ENCODE measurements at places on chromosomes 13 and 19. TPM values are rescaled to one million over a fixed set of nuclear protein-coding genes. Genes with fewer than 3 reads are reported as not detected.

DNA sequence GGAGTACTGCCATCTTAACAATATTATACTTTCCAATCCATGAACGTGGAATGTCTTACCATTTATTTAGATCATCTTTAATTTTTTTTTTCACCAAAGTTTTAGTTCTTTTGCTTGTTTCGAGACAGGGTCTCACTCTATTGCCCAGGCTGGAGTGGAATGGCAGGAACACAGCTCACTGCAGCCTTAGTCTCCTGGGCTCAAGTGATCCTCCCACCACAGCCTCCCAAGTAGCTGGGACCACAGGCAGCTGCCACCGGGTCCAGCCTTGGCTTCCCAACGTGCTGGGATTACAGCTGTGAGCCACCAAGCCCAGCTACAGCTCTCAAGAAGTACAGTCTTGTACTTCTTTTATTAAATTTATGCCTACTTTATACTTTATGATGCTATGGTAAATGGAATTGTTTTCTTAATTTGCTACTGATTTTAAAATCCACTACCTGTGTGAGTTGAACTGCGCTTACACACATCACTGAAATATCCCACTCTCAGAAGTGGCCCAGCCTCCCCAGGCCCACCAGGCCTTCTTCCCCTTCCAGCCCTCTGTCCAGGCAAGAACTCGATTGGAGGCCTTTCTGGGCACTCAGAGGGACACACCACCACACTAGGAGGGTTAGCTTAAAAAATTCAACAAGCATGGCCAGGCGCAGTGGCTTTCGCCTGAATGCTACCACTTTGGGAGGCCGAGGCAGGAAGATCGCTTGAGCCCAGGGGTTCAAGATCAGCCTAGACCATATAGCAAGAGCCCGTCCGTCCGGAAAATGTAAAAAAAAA lies 1.0 kb upstream of the PGLS start:
- H3K36me3 ChIP-seq = peaks cover 2% of the 10 kb centered on the region
- H3K27me3 ChIP-seq = no peaks in the 10 kb centered on the region
- peak overlapping the region; percentile 69 for H3K27ac ChIP-seq
- peaks cover 13% of the 10 kb centered on the region for H3K4me1 ChIP-seq

DNA sequence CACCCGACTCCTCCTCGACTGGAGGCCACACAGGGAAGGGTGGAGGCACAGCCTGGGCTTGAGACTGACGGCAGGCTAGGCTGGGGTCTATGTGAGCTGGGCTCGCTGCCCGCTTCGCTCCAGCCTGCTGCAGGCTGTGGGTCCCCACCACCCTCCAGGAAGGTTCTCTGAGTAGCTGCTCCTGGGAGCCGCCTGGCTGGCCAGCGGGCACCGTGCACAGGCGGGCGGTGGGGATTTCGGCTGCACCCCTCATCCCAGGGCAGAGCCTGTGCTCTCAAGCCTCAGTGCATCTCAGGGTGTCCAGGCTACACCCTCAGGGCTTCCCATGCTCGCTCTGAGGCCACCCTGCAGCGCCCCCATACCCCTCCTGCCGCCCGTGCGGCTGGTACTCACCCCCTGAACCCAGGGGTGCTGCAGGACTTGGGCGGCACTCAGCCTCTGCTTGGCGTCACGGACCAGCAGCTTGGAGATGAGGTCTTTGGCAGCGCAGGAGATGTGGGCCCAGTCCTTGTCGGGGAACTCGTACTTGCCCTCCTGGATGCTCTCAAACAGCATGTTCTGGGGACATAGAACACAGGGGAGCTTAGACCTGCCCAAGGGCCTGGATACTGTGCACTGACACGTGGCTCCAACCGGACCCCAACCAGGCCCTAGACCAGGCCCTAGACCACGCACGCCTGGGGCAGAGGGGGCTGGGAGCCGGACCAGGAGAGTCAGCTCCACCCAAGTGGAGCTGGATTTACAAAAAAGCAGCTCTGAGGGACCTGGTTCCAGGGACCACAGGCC lies 10.2 kb downstream of the MKNK2 start:
- H3K4me1 ChIP-seq = peaks cover 14% of the 10 kb centered on the region
- DNase-seq = no peak
- no peak overlapping the region for H3K27ac ChIP-seq
- peaks cover under 1% of the 10 kb centered on the region for H3K36me3 ChIP-seq
- H3K4me3 ChIP-seq = no peak overlapping the region

DNA sequence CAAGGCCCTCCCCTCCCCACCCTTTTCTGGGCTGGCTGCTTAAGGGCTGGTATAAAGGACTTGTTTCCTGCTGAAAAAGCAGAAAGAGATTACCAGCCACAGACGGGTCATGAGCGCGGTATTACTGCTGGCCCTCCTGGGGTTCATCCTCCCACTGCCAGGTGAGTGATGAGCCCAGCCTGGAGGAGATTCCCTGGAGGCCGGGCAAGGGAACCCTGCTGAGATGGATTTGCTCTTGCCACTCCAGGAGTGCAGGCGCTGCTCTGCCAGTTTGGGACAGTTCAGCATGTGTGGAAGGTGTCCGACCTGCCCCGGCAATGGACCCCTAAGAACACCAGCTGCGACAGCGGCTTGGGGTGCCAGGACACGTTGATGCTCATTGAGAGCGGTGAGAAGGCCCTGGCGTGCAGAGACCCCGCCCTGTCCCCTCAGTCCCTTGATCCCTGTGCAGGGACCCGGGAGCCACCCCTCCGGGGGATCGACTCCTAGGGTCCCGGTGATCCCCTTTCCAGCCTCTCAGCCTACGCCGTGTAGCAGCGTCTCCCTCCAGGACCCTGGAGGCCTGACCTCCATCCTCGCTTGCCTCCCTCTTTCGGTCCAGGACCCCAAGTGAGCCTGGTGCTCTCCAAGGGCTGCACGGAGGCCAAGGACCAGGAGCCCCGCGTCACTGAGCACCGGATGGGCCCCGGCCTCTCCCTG lies at the start of gene CD177:
Gene CD177 (plus strand): TSS at position 81 of the 699 bp plus-strand sequence. CDS start 29 bp downstream, at position 110.
- H3K4me1 ChIP-seq = no peaks in the 10 kb centered on the region
- H3K36me3 ChIP-seq = no peaks in the 10 kb centered on the region
- no peaks in the 10 kb centered on the region for H3K27me3 ChIP-seq

DNA sequence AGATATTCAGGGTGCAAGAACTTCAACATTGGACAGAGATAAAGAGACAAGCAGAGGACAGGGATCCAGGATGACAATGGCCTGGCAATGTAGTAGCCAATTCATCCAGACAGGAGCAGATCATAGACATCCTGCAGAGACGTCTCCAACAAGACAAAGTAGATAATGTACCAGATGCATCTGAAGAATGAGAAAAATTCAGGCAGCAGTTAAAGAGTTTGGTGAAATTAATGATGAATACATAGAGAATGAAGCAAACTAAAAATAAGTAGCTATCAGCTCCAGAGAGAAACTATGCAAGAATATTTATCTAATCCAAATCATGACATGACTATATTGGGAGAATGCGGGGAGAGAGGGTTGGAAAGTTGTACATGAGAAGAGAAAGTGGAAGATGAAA lies 278.4 kb upstream of the DACH1 start:
- no peak overlapping the region for H3K4me3 ChIP-seq
- no peak for DNase-seq
- H3K36me3 ChIP-seq = no peaks in the 10 kb centered on the region

Gene SLAIN1
- total RNA-seq = 4.3 TPM

DNA sequence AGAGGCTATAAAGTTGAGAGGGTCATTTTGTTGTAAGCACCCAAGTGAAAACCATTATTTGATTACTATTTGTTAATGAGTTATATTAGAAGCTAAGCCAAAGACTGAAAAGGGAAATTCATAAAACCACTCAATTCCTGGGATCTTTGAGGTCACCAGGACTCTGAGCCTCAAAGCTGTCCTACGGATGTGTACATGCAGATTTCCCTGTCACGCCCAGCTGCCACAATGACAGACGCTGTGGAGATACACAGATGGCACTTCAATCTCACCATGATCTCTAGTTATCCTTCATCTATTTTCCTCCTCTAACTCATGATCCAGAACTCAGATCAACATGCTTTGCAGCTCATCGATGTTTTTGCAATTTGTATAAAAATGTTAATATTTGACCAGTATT lies 403.5 kb upstream of the MIR17HG start:
- no peak for DNase-seq
- no peaks in the 10 kb centered on the region for H3K27me3 ChIP-seq
- no peak overlapping the region for H3K27ac ChIP-seq
- H3K4me3 ChIP-seq = no peak overlapping the region
- no peaks in the 10 kb centered on the region for H3K4me1 ChIP-seq

Gene PRODH2
- total RNA-seq = not detected

GRCh38 chr19:2532252-2533071 lies 56.5 kb downstream of the GADD45B start:
- peaks cover 42% of the 10 kb centered on the region for H3K4me1 ChIP-seq
- H3K27me3 ChIP-seq = no peaks in the 10 kb centered on the region
- peak overlapping the region; percentile 89 for H3K27ac ChIP-seq
- no peaks in the 10 kb centered on the region for H3K36me3 ChIP-seq
- DNase-seq = peak; percentile 90

- no peaks in the 10 kb centered on the region for H3K4me1 ChIP-seq
- no peak overlapping the region for H3K27ac ChIP-seq
- H3K36me3 ChIP-seq = no peaks in the 10 kb centered on the region
- no peak overlapping the region for H3K4me3 ChIP-seq
- DNase-seq = no peak
- H3K27me3 ChIP-seq = no peaks in the 10 kb centered on the region
Measured at GRCh38 chr19:55538132-55538531, 1.2 kb upstream of the SBK2 start.

Data from endothelial cell of umbilical vein (primary cell).